ENCODE measurements at places on chromosomes 1 and 21.

DNA sequence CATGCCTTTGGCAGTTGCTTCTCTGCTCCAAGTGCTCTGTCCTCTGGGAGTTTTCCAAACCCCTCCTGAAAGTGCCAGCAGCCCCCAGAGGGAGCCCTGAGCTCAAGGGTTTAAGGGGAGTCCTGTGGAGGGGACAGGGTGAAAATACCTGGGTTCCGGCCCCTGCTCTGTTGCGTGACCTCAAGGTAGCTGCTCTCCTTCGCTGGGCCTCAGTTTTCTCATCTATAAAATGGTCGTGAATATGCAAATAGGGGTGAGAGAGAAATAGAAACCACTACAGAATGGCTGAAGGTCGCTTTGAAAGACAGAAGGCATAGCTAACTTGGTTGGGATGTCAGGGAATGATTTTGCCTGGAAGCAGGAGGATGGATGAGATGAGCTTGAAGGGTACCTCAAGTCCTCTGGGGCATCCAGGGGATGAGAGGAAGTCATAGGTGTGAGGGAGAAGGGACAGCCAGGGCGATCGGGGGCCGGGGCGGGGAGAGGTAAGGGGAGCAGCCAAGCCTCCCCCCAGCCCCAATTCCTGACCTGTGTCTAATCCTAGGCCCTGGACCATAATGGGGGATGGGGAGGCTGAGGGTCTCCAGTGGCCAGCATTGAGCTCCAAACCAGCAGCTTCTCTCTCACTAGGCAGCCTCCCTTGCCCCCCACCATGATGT lies 12.4 kb downstream of the IFFO2 start:
- no peak for DNase-seq

DNA sequence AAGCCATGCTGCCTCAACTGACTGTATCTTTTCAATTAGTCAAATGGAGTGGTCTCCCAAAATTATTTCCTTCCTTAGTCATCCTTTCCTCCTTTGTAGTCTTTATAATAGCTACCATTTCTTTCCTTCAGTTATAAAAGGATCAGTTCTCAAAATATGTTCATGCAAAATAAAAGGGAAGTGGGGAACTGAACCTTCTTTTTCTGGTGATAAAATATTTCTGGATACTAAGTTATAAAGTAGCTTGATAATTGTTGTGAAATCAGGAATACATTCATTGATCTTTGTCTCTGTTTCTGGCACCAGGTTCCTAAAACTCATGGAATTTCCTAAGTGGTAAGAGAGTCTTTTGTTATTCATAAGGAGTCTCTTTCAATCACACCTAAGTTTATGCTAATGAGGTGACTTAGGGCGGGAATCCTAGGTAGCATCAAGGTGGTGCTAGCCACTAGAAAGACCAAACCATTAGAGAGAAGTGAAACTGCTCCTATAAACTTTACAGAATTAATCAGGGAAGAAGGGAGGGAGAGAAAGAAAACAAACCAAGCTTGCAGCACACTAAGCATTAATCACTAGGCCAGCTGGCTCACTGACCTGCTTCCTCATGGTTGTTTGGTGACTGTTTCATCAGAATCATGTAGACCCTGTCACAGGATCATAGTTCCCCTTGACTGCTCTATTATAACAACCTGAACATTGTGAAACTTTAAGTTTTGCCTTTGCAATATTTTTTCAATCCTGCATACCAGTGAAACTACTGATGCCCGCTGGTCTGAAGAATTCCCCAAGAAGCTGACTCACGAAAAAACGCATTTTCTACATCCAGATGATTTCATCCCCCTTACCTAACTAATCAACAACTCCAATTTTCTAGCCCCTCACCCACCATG lies 161.6 kb upstream of the PTBP2 start:
- DNase-seq = no peak

DNA sequence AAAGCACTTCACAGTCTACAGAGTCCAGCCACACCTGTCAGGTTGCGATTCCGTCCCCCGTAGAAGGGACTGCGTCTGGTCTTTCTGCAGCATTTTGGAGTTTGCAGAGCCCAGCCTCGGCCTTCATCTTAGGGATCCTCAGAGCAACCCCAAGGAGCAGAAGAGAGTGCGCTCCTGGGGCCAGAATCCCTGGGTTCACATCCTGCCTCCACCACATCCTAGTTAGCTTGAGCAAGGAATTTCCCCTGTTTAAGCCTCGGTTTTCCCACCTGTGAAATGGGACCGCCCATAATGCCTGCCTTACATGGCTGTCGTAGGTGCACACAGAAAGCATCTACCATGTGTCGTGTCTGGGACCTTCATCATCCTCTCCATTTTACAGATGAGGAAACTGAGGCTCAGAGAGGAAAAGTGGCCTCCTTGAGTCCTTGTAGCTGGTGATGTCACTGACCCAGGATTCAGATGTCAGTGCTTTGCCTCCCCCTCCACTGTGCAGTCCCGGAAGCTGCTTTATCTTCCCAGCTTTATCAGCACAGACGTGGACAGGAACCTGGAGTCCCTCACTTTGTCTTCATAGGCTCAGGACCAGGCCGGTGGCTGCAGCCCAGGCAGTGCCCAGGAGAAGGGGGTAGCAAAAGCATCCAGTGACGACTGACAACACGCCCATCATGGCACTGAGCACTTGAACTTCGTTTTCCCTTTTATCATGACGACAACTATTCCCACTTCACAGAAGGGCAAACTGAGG lies 438.5 kb downstream of the MATN1 start:
- DNase-seq = no peak

DNA sequence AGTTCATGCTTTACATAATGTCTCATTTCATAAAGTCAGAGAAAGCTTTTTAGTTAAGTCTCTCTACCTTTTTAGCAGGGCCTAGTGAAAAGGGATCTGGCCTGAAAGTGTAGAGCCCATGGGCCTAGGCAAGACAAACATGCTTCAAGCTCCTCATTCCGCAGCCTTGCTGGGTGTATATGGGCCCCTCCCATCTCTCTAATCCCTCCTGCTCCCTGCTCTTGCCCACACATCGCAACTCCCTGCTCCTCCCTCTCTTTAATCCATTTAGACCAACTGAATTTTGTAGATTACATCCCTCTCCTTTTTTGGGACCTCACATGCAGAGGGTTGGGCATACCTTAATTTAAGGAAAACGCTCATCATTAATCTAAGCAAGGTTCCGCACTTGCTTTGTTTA lies 42.3 kb upstream of the CCDC190 start:
- no peak for DNase-seq

DNA sequence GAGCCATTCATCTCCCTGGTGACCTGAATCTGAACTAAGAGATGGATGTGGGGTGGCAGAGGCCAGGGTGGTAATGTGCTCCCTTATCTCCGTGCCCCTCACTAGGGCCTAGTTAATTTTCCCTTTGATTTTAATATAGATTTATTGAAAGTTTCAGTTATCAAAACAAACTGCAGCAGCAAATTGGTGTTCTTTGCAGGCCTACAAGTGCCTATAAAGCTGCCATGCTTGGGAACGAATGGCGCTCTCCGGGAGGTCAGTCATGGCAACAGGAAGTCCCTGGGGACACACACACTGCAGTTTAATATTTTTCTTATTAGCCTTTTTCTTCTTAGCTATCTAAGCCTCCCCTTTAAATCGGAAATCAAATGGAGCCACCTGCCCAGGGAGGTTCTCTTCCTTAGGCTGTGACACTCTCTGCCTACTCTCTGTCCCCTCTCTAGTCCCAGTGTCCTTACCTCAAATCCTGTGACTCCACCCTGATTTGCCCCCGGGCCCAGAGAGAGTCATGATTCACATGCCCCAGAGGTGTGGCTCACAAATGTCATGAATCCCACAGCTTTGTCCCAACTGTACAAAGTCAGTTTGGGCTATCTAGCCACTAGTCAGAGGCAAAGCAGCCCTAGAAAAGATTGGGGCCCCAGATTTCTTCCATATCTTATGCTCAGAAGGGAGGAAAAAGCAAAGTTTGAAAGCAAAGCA lies 4.3 kb upstream of the ERI3 start:
- no peak for DNase-seq

DNA sequence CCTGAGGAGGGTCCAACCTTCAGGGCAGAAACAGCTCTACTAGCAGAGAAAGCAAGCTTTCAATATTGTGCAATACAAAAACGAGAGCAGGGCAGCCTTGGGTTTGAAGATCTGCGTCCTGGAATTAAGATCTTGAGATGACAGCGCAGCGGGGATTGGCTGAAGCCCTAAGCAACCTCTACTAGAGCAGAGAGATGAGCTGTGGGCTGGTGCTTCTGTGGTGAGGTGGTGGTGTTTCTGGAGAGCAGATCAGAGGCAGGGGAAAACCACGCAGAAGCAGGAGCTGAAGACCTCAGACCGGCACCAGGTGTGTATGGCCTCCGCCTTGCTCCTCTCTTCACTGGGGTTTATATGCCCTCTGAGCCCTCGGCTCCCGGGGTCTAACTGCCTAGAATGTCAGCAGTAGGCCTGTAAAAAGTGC lies 12.5 kb downstream of the TRAF3IP3 start:
- DNase-seq = no peak

- DNase-seq = no peak
Observed at GRCh38 chr1:117512728-117513321, 93.0 kb upstream of the TENT5C start.

DNA sequence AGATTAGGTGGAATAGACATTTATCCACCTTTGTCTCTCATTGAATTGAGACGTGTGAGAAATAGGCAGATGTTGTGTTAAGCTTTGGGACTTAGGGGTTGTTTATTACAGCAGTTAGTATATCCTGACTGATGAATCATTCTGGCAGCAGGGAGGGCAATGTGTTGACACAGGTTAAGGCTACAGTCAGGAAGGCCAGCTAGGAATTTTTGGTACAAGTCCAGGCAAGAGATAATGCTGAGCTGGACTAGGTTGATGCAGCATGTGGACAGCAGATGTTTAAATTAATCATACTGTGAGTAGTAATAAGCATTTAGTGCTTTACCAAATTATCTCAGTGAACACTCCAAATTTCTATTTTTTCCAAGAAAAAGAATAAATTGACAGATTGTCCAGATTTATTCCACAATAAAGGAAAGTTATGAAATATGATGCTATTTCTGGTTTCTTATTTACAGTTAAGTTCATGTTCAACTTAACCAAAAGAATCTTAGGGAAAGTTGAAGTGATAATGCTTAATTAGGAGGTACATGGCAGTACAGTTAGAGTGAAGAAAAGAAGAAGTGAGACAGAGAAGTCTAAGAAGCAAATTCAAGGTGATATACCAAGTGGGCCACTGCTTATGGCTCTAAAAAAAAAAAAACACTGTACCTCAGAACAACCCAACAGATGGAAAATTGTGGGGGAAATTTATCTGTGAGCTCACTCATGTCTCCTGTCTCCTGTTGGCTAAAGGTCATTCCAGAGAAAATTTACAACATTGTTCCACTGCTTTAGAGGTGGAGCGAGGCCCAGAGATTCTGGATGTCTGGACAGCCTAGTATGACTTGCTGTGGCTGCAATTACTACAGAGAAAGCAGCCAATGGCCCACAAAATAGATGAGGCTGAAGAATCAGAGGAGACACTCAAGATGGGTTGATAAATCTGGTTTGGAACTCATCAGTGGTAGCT lies 102.7 kb upstream of the C21orf91 start:
- DNase-seq = no peak

DNA sequence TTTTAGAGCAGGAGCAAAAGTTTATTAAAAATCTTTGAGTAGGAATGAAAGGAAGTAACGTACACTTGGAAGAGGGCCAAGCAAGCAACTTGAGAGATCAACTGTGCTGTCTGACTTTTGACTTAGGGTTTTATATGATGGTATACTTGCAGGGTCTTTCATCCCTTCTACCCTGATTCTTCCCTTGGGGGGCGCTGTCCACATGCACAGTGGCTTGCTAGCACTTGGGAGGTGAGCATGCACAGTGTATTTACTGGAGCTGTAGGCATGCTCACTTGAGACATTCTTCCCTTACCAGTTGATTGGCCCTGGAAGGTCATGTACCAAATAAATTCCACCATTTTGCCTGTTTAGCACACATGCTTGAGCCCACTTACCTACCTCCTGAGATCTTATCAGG lies 1001.3 kb upstream of the ADGRL2 start:
- no peak for DNase-seq

- no peak for DNase-seq
Observed at GRCh38 chr1:2128189-2128901, 66.2 kb downstream of the FAAP20 start.

- DNase-seq = no peak
Observed at GRCh38 chr1:239388578-239388977, 2.2 kb downstream of the CHRM3 start.

- DNase-seq = no peak
Observed at GRCh38 chr1:64960731-64961130, 5.6 kb downstream of the JAK1 start.

GRCh38 chr1:66557157-66557556 lies 23.2 kb downstream of the SGIP1 start:
- no peak for DNase-seq

GRCh38 chr1:92804721-92805201 lies 19.9 kb upstream of the EVI5 start:
- no peak for DNase-seq

DNA sequence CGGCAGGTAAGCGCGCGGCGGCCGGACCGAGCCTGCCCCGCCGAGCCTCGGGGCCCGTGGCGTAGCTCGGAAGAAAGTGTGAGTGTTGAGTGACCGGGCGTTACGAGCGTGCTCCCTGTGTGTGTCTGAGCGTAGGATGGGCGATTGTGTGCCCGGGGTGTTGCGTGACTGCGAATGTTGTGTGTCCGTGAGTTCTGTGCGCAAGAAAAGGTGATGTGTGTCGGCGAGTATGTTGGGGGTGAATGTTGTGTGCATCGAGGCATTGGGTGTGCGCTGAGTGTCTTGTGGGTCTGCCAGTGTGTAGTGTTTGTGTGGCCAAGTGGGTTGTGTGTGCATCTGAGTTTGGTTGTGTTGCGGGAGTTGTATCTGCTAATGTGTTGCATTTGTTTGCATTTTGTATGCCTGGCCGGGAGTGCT lies 398 bp downstream of the PTPRU start:
- DNase-seq = no peak

DNA sequence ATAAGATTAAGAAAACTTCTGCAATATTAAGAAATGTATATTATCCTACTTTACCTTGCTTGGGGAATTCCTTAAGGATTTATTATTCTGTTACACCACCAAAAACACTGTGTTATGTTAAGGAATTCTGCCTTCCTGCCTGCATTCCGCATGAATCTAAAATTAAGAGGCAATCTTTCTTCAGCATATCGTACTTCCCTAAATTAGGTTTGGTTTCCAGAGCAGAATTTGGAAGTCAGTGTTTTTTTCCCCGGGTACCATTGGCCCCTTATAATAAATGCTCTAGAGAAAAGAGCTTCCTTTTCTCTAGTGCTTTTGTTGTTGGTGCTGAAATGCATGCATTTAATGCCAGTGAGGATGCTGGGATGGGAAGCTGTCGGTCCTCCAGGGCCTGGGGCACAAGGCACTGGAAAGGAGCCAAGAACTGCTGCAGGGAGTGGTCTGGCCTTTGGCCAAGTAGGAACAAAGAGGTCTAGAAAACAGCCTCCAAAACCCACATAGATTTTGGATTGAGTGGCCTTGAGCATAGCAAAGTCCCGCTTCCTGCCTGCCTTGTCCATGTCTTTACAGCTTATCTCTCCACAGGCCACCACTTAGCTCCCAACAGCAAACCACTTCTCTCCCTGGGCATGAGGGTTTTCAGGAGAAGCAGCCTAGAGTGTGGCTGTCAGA lies 69.9 kb downstream of the RRAGC start:
- DNase-seq = no peak

Measured in mesothelial cell of epicardium (in vitro differentiated cells).